PC-3 (cell line): ENCODE measurements at places on chromosomes 1 and 21. TPM values are rescaled to one million over a fixed set of nuclear protein-coding genes. Genes with fewer than 3 reads are reported as not detected.

DNA sequence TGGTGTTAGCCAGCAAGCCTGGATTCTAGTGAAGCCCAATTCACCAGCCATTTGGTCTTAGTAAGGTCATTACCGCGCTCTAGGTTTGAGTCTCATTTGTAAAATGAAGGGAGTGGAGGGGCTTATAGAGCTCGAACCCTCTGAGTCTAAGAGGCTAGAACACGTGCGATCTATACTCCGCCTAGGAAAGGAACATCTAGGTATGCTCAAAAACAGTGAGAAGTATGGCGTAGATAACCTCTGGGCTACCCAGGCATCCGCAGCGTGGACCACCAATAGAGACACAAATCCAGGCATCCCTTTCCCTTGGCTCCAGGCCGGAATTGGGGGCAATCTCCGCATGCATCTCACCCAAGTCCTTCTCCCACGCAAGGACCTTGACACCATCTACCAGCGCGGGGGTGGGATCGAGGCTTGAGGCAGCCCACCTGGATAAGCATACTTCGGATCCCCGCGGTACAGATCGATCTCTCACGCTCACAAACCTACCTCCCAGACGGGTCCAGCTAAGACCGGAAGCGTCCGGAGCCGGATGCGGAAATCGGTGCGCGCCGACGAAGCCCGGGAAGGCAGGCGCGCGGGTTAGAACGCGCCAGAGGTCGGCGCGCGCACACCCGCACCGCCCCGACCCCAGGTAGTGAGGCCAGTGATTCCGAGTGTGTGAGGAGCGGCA is at the start of gene METTL25B:
Gene METTL25B (plus strand): TSS at position 544 of the 673 bp plus-strand sequence. CDS start 636 bp downstream, outside the sequence.
- peak; percentile 89 for DNase-seq

KRTAP6-2 gene
- total RNA-seq, result not detected in 2 replicates

DNA sequence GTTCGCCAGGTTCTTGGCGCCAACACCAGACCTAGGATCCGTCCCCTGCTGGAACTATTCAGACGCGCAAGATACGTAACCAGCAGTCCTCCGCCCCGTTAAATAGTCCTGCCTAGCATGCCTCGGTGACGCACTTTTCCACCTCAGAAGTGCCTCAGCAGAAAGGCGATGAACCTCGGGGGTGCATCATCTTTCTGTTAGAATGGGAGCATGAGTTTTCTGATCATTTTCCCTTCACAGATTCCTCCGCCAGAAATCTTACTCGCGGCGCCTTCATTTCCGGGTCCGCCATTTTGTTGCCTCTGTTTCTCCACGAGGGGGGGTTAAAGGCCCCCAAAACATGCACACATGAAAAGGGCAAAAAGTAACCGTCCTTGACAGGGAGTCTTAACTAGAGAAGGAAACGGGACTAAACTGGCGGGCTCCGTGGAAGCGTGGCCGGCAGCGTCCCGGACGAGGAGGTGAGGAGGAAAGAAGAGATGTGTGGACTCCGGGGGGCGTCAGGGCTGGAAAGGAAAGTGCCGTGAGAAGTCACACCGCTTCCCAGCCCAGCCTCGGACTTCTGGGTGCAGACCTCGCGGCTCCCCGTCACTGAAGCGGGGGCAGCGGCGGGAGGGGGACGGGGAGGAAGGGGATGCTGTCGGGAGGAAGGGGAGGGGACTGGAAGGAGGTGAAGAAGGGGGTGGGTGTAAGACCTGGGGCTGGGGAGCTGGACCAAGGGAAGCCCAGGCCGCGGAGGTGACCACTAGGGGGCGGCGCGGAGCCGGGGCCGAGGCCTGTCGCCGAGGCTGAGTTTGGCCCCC is at the start of gene GABPB2:
Gene GABPB2 (plus strand): TSS at position 288 of the 803 bp plus-strand sequence. CDS start 17,429 bp downstream, outside the sequence.
- DNase-seq, result peak; percentile 91

LRRC47 gene
- 77.4 and 102 TPM in 2 replicates for total RNA-seq

DNA sequence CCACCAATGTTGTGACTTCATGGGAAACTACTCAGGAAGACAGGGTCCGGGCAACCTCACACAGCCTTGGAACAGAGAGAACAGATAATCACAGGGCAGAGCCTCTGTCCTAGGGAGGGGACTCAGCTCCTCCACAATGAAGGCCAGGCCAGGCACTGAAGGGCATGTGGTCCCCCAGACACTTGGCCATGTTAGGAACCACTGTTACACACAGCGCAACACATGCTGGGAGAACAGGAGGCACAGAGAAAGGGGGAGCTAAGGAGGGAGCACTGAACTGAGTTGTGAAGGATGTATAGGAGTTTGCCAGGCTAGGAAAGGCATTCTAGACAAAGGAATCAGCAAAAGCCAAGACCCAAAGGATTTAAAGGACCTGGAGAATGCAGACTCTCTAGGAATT is 127.6 kb downstream of the DMRTB1 start:
- no peak for DNase-seq

- peak; percentile 56 for DNase-seq
Measured at GRCh38 chr1:46401964-46402626, 8.0 kb downstream of the FAAH start.

NUDT4B gene
- 18.0 and 29.9 TPM in 2 replicates for total RNA-seq

GRCh38 chr1:205061665-205062069 is 18.7 kb downstream of the CNTN2 start:
- peak; percentile 97 for DNase-seq

GPR25 gene
- not detected in 2 replicates for total RNA-seq

DNA sequence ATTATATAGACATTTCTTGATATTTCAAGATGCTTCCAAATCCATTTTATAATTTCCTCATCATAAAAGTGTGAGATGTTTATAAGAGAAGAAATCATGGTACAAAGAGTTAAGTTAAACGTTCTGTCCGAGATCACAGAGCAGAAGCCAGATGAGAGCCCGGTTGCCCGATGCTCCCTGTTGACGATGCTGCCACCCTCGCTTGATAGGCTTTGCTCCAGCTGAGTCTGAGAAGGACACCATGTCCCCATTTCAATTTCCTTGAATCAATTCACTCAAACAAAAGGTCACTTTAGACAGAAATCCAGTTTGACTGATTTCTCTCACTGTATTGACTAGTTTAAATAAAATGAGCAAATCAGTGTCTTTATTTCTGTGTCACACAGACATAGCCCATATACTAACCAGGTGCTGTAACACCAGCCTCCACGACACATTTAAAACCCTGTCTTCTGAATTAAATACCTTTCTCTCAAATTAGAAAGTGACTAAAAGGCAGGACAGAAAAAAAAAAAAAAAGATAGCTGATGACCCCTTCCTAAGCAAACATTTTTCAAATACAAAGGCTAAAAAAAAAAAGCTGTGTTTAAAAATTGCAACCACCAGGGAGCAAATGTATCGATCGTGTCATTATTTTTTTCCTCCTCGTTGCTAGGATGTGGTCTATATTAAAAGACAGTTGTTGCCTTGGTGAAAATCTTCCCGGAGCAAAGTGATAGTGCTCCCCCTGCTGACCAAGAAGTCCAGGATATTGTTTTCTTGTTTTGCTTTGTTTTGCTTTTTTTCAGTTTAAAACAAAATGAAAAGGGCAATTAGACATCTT is 35.2 kb downstream of the DNASE2B start:
- DNase-seq, result peak; percentile 82

SLC26A9 gene
- not detected in 2 replicates for total RNA-seq

DNA sequence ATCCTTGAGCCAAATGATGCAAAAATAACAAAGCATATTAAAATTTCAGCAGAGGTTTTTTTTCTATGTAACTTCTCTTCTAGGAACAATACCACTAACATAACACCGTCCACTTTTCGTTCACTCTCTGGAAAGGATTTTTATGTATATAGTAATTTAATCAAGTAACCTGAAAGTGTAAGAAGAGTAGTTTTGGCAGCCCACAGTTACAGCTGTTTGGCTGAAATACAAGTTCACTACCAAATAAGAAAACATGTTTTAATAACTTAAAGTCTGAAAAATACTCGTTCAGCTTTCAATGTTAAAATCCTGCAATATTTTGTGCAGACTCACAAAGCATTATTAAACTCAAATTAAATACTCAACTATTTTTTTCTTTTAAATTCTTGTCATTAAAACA is 896.8 kb upstream of the ADGRL4 start:
- DNase-seq, result no peak

GRCh38 chr1:11873395-11874257 is 14.9 kb upstream of the NPPB start:
- DNase-seq, result peak; percentile 3
